ENCODE measurements at places on chromosomes 16 and 17.
A peak's percentile ranks its signal among the peaks of the same experiment; 100 is the strongest.

DNA sequence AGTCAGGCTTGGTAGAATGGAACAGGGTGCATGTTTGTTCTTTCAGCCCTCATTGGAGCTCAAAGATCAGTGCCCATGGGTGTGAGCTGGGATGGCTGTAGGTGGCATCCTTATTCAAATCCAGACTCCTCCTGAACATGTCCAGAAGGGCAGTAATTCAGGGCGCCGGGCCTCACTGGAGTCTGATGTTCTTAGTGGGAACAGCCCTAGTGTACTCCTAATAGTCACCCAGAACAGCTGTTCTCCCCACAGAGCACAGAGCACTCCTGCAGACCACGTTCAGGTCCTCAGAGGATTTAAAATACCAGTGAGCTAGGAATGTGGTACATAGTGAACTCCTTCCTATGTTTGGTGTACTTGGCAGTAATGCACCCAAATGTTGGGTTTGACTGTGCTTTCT, 96.2 kb downstream of the BANP start:
- no peak for DNase-seq

- DNase-seq, result no peak
Measured at GRCh38 chr16:49452578-49452977, 79.0 kb downstream of the C16orf78 start.

GRCh38 chr16:58556678-58557077, 41.4 kb downstream of the SETD6 start:
- no peak for DNase-seq

- DNase-seq, result no peak
Measured at GRCh38 chr17:4519361-4519788, 20.7 kb downstream of the SPNS2 start.

GRCh38 chr16:31376705-31377104, 16.4 kb upstream of the ITGAD start:
- DNase-seq, result no peak

GRCh38 chr16:89191901-89192185, 8.5 kb downstream of the SLC22A31 start:
- peak; percentile 36 for DNase-seq

DNA sequence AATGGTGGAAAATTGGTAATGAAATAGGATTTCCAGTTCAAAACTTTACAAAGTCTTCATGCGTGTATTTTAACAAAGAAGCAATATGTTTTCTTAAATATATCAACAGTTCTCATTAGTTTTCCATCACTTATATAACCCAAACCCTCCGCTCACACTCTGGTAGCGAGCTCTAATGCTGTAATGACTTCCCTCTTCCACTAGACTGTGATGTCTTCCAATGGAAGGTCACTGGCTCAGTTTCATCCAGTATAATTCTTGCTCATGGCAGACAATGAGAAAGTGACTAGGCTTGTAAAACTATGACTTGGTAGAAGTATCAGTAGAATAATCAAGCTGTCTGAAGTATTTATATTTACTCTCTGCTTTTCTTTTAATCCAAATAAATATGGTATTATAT, 32.8 kb downstream of the NETO2 start:
- no peak for DNase-seq

- no peak for DNase-seq
Measured at GRCh38 chr16:6645768-6646568, 686.7 kb upstream of the RBFOX1 start.

- DNase-seq, result no peak
Measured at GRCh38 chr16:53884748-53885147, 180.8 kb downstream of the FTO start.

GRCh38 chr16:50765260-50765659, 23.4 kb downstream of the CYLD start:
- no peak for DNase-seq

GRCh38 chr16:81716478-81717225, 62.4 kb upstream of the PLCG2 start:
- DNase-seq, result no peak

GRCh38 chr16:85283305-85284050, 171.2 kb upstream of the CIBAR2 start:
- DNase-seq, result no peak

GRCh38 chr16:12489357-12489990, 314.2 kb downstream of the CPPED1 start:
- DNase-seq, result peak; percentile 4

- DNase-seq, result peak; percentile 29
Measured at GRCh38 chr16:27426423-27427408, 24.7 kb downstream of the IL21R start.

GRCh38 chr16:5036228-5037156, 2.8 kb upstream of the NAGPA start:
- no peak for DNase-seq

DNA sequence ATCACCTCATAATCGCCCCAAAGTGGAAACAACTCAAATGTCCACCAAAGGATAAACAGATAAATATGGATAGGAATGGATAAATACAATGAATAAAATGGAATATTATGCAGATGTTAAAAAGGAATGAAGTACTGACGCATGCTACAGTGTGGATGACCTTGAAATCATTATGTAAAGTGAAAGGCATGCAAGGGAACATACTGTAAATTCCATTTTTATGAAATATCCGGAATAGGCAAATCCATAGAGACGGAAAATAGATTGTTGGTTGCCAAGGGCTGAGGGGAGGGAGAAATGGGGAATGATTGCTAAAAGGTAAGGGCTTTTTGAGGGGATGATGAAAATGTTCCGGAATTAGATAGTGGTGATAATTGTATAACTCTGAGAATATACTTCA, 36.0 kb downstream of the STAT5B start:
- DNase-seq, result no peak

DNA sequence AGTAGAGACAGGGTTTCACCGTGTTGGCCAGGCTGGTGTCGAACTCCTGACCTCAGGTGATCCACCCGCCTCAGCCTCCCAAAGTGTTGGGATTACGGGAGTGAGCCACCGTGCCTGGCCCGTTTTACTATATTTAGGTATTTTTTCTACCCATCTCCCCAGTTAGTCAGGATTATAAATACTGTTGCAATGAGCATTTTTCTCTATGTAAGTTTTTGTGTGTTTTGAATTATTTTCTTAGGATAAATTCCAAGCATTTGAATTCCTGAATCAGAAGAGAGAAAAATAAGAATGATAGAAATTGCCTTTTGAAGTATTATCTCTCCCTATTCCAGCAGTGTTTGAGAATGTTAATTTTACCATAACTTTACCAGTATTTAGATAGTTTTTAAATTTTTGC, 36.6 kb downstream of the KIAA0513 start:
- DNase-seq, result no peak

- DNase-seq, result no peak
Measured at GRCh38 chr17:31310886-31311285, 3.0 kb downstream of the EVI2B start.
